Bronchus fibroblast of lung (primary cell): ENCODE measurements at places on chromosomes 11 and 22. TPM values are rescaled to one million over a fixed set of nuclear protein-coding genes. Genes with fewer than 3 reads are reported as not detected.

DDI1 gene
- not detected in 2 replicates for total RNA-seq

TSGA10IP gene
- total RNA-seq, result under 0.01 TPM in 1 of 2 replicates, not detected in the other

UBQLN3 gene
- total RNA-seq, result not detected in 2 replicates

BIK gene
- total RNA-seq, result 0.17 and 0.30 TPM in 2 replicates

GAS2 gene
- 1.5 and 2.2 TPM in 2 replicates for total RNA-seq

HEPHL1 gene
- not detected in 2 replicates for total RNA-seq

KRTAP5-8 gene
- total RNA-seq, result not detected in 2 replicates

ZNF214 gene
- 0.89 and 1.8 TPM in 2 replicates for total RNA-seq

RPS6KA4 gene
- 39.7 and 42.4 TPM in 2 replicates for total RNA-seq

CHRM4 gene
- under 0.01 TPM in 1 of 2 replicates, not detected in the other for total RNA-seq

NUDT8 gene
- total RNA-seq, result 25.3 and 29.1 TPM in 2 replicates

MS4A15 gene
- not detected in 2 replicates for total RNA-seq

NXPE1 gene
- total RNA-seq, result not detected in 2 replicates

SLC22A9 gene
- not detected in 2 replicates for total RNA-seq
